AG09319 (cell line): ENCODE measurements at places on chromosomes 7 and 10.
A peak's percentile ranks its signal among the peaks of the same experiment; 100 is the strongest.

GRCh38 chr10:12200850-12201249, 4.9 kb downstream of the CDC123 start:
- DNase-seq: no peak

- DNase-seq: no peak
Observed at GRCh38 chr10:43059336-43059720, 17.5 kb upstream of the RET start.

DNA sequence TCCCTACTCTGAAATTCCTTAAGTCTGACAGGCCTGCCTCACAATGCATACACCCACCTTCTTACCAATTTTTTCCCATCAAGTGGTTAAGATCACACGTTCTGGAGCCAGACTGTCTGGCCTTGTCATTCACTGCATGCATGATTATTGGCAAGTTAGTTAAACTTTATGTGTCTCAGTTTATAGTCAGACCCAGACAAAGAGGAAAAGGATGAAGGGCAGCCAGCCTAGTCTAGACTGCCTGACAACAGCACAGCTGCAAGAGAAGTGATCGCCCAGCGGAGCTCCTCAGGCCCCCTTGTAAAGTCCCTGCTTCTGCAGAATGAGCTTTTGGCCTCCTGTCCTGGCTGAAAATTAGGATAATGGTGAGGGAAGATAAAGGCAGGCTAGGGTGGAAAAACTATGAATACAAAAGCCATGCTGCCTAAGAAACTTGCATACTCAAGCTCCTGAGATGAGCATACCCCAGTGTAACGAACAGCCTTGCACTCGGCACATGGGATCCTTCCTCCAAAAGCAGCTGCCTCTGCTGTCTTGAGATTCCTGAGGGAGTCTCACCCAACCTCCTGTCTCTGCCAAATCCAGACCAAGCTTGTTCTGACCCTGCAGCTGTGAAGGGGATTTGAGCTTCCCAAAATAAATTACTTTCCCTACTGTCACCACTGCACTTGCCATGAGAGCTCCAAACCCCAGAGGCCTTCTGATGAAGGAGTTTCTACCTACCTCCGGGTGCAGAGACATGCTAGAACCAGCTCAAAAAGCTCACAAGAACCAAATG, 26.7 kb upstream of the MRLN start:
- no peak for DNase-seq

DNA sequence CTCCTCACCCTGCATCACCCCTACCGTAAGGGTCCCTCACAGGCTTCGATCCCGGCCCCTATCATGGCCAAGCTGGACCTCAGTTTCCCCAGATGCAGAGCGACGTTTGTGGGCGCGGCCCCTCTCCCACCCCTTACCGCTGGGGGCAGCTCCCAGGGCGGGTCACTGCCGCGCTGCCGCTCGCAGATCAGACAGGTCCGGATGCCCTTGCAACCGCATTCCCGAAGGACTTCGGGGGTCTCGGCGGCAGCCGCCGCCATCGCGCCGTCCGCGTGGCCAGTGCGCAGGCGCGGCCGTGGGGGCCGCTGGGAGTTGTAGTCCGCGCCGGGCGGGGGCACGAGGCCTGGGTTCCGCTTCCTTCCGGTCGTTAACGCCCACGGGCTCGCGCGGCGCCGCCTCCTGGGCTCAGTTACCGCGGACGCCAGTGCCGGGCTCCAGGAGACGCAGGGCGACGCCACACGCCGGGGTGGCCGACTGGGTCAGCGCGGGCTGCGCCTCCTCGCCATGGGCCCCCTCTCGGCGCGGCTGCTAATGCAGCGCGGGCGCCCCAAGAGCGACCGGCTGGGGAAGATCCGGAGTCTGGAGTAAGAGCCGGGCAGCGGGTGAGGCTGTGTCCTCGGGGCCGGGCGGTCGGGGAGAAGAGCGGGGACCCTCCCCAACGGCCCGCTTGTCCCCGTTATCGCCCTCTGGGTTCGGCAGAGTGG, at the start of the genes ALKBH4 and LRWD1:
Gene ALKBH4, minus strand, starts transcription at position 287 of the 704 bp plus-strand sequence. Its CDS starts 27 bp downstream, at position 260.
Gene LRWD1, plus strand, starts transcription at position 408 of the 704 bp plus-strand sequence. Its CDS starts 97 bp downstream, at position 505.
- peak; percentile 77 for DNase-seq

GRCh38 chr7:7959979-7960670, 8.5 kb upstream of the GLCCI1 start:
- DNase-seq: no peak
